Cardiac atrium fibroblast (primary cell): ENCODE measurements at places on chromosomes 2 and 18. TPM values are rescaled to one million over a fixed set of nuclear protein-coding genes. Genes with fewer than 3 reads are reported as not detected.

Gene RNF152
- total RNA-seq = 3.6 and 4.4 TPM in 2 replicates

Gene CPSF3
- 24.6 and 24.9 TPM in 2 replicates for total RNA-seq

Gene MAL
- total RNA-seq = not detected in 2 replicates

Gene ANO7
- total RNA-seq = 1.6 and 2.0 TPM in 2 replicates

Gene G6PC2
- not detected in 2 replicates for total RNA-seq

Gene EIPR1
- total RNA-seq = 47.5 and 50.4 TPM in 2 replicates

Gene AQP12A
- total RNA-seq = not detected in 2 replicates

Gene IGFBP5
- total RNA-seq = 2.9 and 15.9 TPM in 2 replicates

Gene CHRND
- total RNA-seq = not detected in 2 replicates

Gene IL37
- total RNA-seq = not detected in 2 replicates

Gene CACNB4
- total RNA-seq = under 0.01 and 0.54 TPM in 2 replicates

Gene LRP2
- total RNA-seq = not detected in 2 replicates

Gene KIAA2012
- not detected in 2 replicates for total RNA-seq

Gene MROH2A
- not detected in 2 replicates for total RNA-seq

Gene CCDC85A
- total RNA-seq = under 0.01 and 0.36 TPM in 2 replicates

Gene CNGA3
- not detected in 2 replicates for total RNA-seq

Gene SERPINB13
- not detected in 2 replicates for total RNA-seq

Gene PLEK
- total RNA-seq = not detected in 2 replicates

Gene TMEM178A
- 5.7 TPM in 1 of 2 replicates, not detected in the other for total RNA-seq

Gene CABYR
- total RNA-seq = 1.8 and 2.0 TPM in 2 replicates

Gene NOSTRIN
- total RNA-seq = 0.16 and 0.18 TPM in 2 replicates

Gene NEUROD1
- not detected in 2 replicates for total RNA-seq

Gene DNAJC5G
- total RNA-seq = not detected in 2 replicates

Gene CTAGE1
- total RNA-seq = 0.16 TPM in 1 of 2 replicates, not detected in the other

Gene NYAP2
- not detected in 2 replicates for total RNA-seq

Gene ST3GAL5
- 16.4 and 32.1 TPM in 2 replicates for total RNA-seq
